ENCODE measurements at places on chromosomes 7 and 10. TPM values are rescaled to one million over a fixed set of nuclear protein-coding genes. Genes with fewer than 3 reads are reported as not detected.

MMD2 gene
- not detected for total RNA-seq

BUD31 gene
- total RNA-seq = 55.2 TPM

GIMAP7 gene
- 5.7 TPM for total RNA-seq

ODAD2 gene
- total RNA-seq = 0.69 TPM

IGFBP1 gene
- total RNA-seq = 0.10 TPM

FAM237B gene
- not detected for total RNA-seq

SPDYE2B gene
- total RNA-seq = not detected

OR2A5 gene
- not detected for total RNA-seq

ENO4 gene
- 0.39 TPM for total RNA-seq

METTL2B gene
- total RNA-seq = 22.5 TPM

GRCh38 chr7:17937506-17938120 is 2.7 kb downstream of the SNX13 start:
- DNase-seq = no peak

DNA sequence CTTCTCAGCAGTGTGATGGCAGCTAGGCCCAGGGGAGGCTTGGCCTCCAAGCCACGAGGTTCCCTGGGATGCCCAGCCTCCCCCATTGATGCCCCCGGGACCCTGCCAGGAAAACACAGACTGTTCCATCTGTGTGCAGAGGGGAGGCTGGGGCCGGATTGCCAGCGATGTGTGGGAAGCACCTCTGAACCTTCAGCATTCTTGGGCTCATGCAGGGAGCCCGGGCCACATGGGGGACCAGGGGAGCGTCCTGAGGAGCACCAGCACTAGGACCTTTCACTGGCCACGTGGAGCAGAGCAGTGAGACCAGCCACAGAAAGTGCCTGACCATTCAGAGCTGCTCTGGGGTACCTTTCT is 2.6 kb downstream of the IMPDH1 start:
- DNase-seq = no peak

GRCh38 chr7:25964483-25964991 is 187.5 kb upstream of the NFE2L3 start:
- no peak for DNase-seq

DNA sequence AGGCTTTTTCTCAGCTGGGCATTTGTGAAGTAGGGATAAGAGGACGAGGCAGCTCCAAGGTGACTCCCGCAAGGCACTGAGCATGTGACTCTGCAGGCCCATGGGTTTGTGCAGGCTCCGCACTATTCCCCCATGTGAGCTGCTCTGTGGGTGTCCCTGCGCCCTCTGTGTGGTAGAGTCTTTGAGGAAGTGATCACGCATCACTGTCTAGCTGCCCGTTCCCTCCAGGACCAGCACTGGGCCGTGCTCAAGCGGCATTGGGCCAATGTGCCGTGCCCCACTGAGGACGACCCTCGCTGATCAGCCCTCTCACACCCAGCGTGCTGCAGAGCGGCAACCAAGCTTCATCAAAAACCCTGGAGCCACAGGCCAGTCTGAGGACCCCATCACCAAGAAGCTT is 7.5 kb downstream of the PRKAG2 start:
- no peak for DNase-seq

GRCh38 chr7:115973406-115973805 is 57.2 kb downstream of the TFEC start:
- no peak for DNase-seq

DNA sequence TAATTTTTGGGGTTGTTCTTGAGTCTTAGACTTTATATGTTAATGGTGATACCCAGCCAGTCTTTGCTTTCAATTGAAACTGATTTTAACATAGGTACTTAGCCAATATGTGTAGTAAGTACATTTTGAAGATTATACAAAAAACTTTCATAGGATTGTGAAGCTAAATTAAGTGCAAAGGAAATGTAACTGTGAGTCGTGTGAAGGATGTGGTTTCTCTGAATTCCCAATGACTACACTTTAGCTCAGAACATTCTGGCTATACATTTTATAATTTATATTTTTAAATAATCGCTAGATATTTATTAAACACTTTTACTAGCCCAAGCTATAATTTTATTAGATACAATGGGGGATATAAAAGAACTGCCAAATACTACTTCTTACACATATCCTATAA is 359.3 kb downstream of the PCLO start:
- DNase-seq = no peak

DNA sequence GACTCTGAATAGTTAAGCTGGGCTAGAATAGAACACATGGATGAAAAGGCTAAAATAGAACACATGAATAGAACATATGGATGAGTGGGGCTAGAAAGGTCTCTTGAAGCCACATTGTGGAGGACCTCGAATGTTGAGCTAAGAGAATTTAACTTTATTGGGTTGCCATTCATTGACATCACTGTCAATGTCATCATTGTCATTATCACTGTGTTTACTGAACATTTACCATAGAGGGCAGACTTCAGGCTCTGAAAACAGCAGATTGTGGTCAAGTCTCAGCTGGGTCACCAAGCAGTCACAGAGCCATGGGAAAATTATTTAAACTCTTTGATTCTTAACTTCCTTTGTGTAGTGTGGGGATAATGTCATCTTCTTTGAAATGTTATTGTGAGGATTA is 80.4 kb downstream of the WDFY4 start:
- DNase-seq = no peak

DNA sequence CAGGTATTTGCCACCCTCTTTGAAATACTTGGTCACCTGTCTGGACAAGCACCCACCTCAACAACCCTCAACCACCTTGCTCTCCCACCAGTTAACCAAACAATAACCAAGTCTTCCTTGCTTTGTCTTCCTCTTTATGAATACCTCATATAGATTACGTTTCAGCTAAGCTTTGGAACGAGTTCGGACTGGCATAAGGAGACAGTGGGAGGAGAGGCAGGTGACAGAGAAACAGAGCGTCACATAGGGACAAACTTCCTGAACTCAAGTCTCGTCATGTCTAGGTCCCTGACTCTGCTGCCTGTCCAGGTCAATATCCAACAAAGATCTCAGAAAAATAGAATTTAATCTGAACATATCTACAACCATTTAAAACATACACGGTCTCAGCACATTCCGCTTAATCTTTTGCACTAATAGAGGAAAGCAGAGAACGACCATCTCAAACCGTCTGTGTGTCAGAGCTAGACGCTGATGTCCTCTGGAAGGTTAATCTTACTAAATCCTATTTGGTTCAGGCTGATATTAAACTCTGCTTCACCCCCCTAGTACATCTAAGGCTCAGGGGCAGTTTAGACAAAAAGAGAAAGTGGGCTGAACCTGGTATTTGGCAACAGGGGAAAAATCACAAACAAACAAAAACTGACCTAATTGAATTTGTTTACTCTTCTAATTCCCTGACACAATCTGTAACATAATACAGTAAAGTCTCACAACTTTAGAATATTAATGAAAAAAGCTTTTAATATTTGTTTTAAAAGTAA is 26.4 kb upstream of the SVOPL start:
- no peak for DNase-seq

DNA sequence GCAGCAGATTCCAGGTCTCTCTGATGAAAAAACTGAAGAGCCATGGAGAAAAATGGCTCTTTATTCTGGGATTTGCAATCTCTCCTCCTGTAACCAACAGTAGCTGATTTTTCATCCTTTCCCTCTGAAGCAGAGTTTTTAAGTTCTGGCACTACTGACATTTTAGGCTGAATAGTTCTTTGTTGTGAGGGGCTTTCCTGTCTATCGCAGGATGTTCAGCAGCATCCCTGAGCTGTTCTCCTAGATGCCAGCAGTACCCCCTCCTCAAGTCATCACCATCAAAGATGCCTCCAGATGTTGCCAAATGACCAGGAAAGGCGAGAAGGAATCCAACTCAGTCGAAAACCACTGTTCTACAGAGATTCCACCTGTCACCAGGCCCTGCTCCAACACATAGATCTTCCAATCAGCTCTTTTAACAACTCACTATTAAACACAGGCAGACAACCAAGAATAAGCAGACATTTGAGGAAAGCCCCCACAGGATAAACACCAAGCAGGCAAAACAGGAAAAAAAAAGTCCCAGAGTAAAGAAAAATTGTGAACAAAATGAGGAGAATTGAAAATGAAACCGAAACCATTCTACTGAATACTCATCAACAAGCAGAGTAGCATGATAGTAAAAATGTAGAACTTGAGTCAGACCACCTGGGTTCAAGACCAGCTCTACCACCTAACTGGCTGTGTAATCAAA is 124.8 kb downstream of the MPP7 start:
- DNase-seq = no peak

- DNase-seq = no peak
Observed at GRCh38 chr7:144019457-144019856, 19.3 kb downstream of the OR6B1 start.

- DNase-seq = peak; percentile 59
Observed at GRCh38 chr10:33336582-33337325, 2.3 kb upstream of the NRP1 start.

DNA sequence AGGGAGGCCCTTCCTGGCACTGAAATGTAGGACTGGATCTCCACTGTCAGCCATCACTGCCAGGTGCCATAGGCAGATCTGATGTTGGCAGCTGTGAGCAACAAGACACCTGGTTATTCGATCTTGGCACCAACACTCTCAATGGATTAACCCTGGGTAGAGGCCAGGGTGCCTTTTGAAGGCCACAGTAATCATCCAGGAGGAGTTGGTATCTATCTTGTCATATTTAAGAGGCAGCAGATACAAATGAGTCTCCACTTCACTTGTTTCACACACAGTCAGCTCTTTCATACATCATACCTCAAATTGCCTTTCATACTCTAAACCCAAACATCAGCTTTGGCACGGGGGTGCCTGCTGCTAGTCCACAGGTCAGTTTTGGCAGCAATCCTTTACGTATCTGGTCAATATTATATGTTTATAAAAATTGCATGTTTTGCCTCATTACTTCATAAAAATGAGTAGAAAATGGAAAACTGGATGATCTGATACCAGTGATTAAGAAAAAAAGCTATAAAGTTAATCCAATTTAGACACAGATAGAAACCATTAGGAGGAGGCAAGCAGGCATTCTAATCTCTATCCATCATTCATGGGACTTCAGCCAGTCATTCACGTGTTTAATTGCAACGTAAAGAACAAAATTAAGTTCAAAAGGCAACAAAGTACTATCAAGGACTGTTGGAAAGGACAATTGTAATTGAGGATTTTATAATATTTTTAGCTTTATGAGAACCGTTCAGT is 12.7 kb upstream of the CACUL1 start:
- no peak for DNase-seq

GRCh38 chr7:32164341-32164996 is 94.3 kb upstream of the PDE1C start:
- DNase-seq = no peak

GRCh38 chr10:79166741-79167140 is 98.0 kb downstream of the ZMIZ1 start:
- no peak for DNase-seq

DNA sequence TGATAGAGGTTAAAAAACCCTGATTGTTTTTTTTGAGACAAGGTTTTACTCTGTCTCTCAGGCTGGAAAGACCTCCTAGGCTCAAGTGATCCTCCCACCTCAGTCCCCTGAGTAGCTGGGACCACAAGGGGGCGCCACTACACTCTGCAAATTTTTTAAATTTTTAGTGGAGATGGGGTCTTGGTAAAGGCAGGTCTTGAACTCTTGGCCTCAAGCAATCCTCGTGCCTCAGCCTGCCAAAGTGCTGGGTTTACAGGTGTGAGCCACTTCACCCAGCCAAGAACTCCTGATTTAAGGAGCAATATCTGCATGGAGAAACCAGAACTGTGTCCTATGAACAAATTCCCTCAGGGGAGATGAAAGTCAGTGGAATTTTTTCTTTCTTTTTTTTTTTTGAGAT is 7.3 kb upstream of the KLHDC10 start:
- DNase-seq = no peak

DNA sequence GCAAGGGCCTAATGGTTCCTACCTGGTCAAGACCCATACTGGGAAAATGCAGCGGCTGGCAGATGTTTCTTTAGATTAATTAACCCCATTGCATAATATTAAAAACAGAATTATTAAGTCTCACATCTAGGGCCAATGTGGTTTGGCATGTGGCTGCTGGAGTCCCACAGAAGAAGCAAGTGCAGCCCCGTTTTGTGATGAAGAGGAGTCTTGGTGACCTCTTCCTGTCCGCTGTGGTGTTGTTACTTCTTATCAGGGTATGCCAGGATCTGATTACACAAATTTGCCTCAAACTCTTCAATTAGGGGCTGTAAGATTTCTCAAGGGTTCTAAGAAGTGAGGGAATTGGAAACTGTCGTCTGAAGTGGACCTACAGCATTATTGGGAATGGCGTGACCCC is 240.3 kb downstream of the SEC23IP start:
- DNase-seq = no peak

- peak; percentile 39 for DNase-seq
Observed at GRCh38 chr10:62084451-62084850, 183.0 kb downstream of the ARID5B start.

DNA sequence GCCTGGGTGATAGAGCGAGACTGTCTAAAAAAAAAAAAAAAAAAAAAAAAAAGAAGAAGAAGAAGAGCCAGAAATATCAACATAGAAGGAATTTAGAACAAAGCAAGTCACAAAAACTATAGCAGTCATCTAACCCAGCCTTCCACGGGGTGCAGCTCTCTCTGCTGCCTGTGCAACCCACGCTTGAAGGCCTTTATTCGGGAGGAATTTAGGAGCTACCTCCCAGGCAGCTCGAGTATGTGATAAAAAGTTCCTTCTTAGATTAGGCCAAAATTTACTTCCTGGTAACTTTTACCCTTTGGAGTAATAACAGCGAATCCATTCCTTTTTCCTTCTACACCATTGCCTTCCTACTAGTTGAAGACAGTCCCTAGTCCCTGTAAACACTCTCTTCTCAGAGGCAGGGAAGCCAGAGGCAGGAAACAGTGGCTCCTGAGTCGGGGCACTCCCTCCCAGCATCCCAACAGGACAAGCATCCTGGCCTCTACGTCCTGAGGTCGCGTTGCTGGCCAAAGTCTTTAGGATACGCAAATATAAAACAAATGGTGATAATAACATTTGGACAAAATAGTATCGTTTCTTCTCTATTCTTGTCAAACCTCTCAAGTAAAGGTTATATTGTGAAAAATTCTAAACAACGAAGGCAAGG is 109.3 kb upstream of the KMT2C start:
- DNase-seq = no peak

DNA sequence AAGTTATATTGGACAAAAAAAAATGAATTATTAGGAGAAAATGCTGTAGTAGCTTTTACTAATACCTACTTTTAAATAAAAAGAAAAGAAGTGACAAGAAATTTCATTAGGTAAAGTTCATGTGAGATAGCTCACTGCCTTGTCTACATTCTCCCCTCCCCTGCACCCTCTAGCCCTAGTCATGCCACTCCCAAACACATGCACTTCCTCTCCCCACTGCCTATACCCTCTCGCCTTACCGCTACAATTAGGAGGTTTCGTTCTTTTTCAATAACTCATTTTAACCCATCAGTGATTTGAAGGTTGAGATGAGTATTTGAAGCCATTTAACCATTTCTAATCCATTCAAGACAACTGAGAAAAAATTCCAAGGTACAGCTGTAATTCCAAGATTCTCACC is 75.3 kb downstream of the HIBADH start:
- DNase-seq = no peak

All from skin of body (tissue), 3 donors.